ENCODE measurements at places on chromosomes 2 and 18.

GRCh38 chr18:63177919-63178821 is 141.4 kb downstream of the BCL2 start:
- no peak for DNase-seq

DNA sequence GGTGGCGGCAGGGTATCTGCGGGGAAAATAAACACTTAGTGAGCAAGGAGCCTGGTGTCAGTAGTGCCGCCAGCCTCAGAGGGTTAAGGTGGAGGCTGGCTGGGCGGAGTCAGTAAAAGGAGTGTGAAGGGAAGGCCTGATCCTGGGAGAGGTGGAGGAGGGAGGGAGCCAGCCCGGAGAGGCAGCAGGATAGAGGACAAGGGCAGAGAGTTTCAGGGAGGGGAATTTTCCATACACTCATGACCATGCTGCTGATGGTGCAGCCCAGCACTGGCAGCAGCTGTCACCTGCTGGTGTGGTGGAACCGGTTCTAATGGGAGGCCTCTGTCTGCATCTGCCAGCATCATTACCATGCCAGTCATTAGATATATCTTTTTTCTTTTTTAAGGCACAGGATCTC is 2.0 kb upstream of the TEX44 start:
- DNase-seq, result no peak

- no peak for DNase-seq
These were observed 91.3 kb upstream of the TNP1 start for GRCh38 chr2:216951171-216951570.

- no peak for DNase-seq
These were observed 847 bp downstream of the HOXD8 start for GRCh38 chr2:176130147-176130956.

DNA sequence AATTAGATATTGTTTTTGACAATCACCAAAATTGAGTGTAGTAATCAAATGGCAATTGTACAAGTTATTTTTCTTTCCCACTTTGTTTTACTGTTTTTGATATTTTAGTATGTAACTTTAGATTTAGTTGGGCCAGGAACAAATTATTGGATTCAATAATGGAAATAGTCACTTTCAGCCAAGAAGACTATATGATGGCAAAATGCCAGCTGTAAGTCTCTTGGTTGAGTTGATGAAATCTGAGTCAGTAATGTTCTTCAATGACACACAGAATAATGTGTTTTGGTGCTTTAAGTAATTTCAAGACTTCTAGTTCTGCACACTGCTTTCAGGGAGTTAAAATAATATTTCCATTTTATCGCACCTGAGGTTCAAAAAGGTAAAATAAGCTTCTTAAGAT is 2022.0 kb upstream of the CELF4 start:
- no peak for DNase-seq

DNA sequence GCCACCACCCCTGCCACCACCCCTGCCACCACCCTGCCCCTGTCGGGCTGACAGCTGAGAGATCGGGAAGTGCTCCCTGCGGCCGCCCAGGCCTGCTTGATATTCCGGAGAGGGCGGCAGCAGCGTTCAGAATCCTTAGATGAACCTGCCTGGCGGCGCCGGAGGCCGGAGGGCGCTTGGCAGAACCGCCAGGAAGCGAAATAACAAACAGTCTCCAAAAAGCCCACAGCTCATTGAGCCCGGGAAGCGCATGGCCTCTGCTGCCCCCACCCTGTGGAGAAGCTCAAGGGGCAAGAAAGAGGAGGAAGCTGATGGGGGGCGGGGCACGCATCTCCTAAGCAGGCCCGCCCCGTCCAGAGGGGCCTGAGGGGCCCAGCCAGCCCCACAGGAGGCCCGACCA is 92.2 kb upstream of the MBOAT2 start:
- DNase-seq, result no peak

DNA sequence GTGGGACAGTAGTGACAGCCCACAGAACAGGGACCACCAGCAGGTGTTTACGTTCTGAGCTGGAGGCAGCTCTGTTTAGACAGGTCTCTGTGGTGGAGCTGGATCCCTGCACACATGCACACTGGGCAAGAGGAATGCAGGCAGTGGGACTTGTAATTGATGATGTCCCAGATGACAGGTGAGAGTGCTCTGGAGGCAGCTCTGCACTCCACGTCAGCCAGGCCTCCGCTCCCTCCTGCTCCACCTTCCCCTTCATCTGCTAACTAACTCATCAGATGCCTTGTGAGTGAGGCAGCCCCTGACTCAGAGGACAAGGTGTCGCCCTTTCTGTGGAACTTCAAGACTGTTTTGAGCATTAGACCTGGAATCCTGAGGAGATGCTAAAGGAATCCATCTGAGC is 53.2 kb downstream of the SH3YL1 start:
- DNase-seq, result no peak

DNA sequence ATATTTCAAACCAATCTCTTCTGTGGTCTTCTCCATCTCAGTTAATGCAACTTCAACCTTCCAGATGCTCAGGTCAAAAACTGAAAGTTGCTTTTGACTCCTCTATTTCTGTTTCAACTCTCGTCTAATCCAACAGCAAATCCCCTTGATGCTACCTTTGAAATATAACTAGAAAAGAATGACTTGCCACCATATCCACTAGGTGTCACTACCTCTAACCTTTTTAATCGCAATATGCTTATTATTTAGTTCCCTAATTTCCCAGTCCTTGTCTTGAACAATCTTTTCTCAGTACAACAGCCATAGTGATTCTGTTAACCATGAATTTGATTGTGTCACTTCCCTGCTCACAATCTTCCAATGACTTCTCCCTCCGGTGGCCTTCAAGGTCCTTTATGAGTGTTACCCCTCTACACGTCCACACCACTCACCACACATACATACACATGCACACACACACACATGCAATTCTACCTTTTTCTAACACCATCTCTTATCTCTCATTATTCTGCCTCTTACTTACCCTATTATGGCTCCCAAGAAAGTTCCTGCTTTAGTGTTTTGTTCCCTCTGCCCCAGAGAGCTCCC is 245.5 kb upstream of the KCNJ3 start:
- no peak for DNase-seq

- DNase-seq, result no peak
These were observed 228.5 kb downstream of the TTC32 start for GRCh38 chr2:19673213-19673791.

GRCh38 chr18:55370936-55371335 is 217.1 kb downstream of the TCF4 start:
- DNase-seq, result no peak

DNA sequence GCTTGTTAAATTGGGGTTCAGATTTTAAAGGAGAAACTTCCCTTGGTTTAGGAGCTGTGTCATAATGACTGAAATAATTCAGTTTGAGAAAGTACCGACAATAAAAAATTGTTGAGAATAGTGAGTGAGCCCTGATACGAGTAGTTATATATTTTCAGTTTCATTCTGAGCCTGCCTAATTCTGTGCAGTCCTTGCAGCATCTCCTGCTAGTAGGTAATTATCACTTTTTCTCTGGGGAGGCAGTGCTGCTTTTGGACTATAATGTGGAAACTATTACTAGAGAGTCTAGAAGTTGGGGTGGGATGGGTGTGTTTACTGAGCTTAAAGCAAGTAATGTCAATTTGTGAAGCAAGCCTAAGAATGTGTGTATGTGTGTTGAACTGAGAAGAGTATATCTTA is 21.7 kb downstream of the ZNF638 start:
- DNase-seq, result no peak

DNA sequence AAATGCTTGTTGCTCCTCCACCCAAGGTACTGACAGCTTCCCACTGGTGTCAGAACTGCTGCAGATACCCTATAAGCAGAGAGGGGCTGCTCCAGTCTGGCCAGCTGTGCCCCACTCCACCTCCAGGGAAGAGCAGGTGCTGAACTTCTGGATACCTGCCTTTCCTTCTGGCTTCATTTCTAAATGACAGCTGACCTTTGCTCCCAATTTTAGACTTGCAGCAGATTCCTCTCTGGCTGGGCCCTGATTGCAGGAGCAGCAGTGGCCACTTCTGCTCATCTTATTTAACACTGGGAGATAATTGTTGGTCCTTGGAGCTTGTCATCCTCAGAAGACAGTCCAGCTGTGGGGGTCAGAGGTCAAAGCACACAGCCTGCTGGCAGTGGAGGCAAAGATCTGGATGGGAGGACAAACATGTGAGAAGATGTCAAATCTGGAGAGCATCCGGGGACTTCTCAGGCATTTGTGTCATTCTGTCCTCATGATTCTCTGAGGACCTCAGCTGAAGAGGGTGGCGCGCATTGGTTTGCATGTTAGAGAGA is 38.9 kb downstream of the SETBP1 start:
- no peak for DNase-seq

GRCh38 chr2:43542285-43542933 is 53.4 kb downstream of the THADA start:
- DNase-seq, result peak; percentile 27

- no peak for DNase-seq
These were observed 44.9 kb upstream of the ID2 start for GRCh38 chr2:8636721-8637636.

- no peak for DNase-seq
These were observed 936.2 kb downstream of the DSC3 start for GRCh38 chr18:30106356-30106755.

DNA sequence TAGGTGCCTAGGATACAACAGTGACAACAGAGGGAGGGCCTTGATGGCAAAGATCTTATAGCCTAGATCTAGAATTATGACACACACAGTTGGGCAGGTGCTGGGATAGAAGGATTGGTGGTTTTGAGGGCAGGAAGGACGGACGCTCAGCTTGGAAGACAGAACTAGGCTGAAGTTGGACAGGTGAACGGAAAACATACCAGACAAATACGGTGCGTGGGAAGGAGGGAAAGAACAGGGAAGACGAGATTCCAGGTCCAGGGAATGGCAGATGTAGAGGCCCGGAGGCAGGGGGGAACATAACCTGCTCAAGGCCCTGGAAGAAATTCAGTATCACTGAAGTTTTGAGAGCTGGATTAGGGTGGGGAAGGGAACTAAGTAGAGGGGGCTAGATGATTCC is 40.8 kb downstream of the CRACDL start:
- DNase-seq, result no peak

GRCh38 chr2:35503311-35503710 is 852.3 kb upstream of the CRIM1 start:
- DNase-seq, result no peak

DNA sequence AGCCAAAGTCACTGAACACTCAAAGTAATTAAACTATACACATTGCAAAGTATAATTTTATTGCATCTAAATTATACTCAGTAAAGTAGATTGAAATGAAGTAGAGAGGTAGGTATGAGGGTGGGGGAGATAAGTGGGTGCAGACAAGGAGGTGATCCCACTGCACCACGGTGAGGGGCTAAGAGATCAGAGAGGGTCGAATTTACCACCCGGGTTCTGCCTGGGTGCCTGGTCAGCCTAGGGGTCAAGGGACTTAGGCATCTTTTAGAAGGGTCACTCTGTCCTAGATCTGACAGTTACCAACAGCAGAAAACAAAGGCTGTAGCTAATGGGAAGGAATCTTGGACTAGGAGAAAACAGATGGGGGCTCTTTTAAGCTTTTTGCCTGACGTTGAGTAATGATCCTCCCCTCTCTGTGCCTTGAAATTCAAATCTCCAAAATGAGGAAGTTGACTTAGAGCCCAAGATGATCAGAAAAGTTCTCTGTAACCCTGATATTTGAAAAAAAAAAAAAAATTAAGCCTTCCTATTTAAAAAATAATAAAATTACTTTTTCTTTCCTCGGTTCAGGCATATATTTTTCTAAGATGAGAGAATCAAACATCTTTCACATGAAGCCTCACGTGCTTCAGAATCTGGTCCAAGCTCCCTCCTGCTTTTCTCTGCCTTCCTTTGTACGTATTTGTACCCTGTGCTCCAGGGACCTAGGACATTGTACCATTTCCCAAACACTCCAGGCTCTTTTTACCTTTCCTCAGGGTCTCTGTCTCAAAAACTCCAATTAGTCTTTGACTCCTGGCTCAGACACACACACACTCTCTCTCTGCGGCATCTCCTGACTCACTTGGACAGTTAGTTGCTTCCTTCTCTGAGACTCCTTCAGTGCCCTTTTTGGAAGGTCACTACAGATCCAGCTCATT is 353.9 kb downstream of the CYRIA start:
- no peak for DNase-seq

GRCh38 chr2:232533944-232534710 is 5.4 kb upstream of the CHRNG start:
- DNase-seq, result no peak

- DNase-seq, result no peak
These were observed 151.6 kb upstream of the CAPN13 start for GRCh38 chr2:30958918-30959265.

DNA sequence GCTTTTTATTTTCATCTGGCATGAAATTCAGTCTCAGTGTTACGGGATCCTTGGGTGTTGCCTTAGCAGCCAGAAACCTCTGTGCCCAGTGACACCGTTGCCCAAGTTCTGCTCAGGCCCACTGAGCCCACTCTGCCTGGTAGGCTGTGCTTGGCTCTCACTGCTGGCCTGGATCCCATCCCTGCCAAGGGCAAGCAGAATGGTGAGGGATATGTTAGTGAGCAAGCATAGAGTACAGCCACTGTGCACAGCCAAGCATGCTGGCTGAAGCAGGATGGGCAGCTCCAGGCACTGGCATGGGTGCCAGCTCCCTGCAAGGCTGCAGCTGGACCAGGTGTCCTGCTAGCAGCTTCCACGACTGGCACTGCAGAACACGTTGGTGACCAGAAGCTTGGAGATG is 194.7 kb upstream of the TFPI start:
- DNase-seq, result no peak

GRCh38 chr2:3651691-3652648 is 6.0 kb upstream of the ALLC start:
- DNase-seq, result no peak

GRCh38 chr18:44238454-44238853 is 442.2 kb upstream of the SETBP1 start:
- DNase-seq, result no peak

- no peak for DNase-seq
These were observed 67.1 kb downstream of the MGAT5 start for GRCh38 chr2:134320930-134321329.

GRCh38 chr2:25174192-25174861 is 5.9 kb upstream of the POMC start:
- DNase-seq, result no peak

- DNase-seq, result no peak
These were observed 182.4 kb upstream of the ERBB4 start for GRCh38 chr2:212721026-212721451.

DNA sequence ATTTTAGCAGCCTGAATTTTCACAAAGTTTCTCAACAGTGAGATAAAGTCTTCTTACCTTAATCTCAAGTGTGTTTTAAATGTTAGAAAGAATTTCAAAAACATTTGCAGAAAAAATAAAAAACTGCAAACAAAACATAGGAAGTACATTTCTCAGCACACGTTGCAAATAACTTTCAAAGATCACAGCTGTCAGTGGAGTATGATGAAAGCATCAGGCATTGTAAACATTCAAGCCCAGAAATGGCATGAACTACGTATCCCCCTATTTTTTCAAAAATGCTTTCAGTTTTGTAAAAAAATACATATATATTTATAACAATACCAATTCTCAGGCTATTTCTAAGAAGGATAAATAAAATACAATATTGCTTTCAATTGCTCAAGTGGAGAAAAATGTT is 320.6 kb upstream of the TFPI start:
- no peak for DNase-seq

- DNase-seq, result no peak
These were observed 5.5 kb upstream of the CYP26B1 start for GRCh38 chr2:72153026-72153791.

All from AG09309 (cell line).